ENCODE measurements at places on chromosomes 4 and X.

DNA sequence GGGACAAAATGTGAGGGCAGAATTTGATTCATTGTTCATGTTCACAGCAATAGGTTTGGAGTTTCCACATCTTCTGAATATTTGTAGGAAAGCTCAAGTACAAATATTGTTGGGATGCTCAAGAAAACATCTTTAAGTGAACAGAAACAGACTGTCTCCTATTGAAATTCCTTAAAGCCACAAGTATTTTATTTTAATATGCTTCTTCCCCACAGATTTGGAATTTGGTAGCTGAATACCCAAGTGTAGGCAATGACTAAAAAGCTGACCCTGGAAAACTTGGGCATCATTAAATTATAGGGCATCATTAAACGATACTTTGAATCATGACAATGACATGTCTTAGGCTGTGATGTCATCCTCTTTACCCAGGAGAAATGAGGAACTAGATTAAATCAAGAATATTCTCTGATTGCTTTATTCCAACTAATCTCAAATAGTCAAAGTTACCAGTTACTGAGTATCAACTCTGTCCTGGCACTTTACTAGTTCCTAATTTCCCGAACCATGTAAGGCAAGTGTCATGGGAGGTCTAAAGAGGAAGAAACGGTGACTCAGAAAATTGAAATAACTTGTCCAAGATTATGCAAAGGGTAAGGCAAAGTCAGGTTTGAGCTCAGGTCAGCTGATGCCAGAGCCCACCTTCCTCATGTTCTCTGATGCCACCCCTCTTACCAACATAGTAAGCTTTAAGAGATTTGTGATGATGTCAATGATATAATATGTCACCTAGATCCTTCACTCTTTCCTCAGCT is 223.1 kb upstream of the LEF1 start:
- DNase-seq: no peak

GRCh38 chr4:86233681-86234080 is 126.2 kb downstream of the MAPK10 start:
- DNase-seq: peak; percentile 9

- no peak for DNase-seq
These were observed 146.2 kb upstream of the JADE1 start for GRCh38 chr4:128663325-128663724.

- DNase-seq: no peak
These were observed 65.8 kb upstream of the MSN start for GRCh38 chrX:65601530-65602220.

DNA sequence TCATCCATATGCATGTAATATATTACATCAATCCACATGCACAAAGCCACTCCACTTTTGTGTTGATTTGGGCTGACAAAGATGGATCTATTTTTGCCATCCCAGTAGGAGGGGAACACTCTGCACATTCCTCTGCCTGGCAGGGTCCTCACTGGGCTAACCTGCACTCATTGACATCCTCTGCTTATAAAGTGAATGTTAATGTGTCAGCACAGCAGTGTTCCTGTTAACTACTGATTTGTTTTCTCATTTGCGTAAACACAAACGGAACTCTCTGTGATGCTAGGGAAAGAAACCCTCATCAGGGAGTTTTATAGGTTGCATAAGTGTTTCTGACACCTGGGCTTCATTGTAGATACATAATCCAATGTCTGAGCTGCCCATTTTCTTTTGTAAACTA is 826.0 kb downstream of the RAB28 start:
- no peak for DNase-seq

- DNase-seq: no peak
These were observed 575 bp downstream of the RCHY1 start for GRCh38 chr4:75513526-75514130.

GRCh38 chr4:185813133-185813532 is 1.1 kb upstream of the SORBS2 start:
- DNase-seq: no peak

DNA sequence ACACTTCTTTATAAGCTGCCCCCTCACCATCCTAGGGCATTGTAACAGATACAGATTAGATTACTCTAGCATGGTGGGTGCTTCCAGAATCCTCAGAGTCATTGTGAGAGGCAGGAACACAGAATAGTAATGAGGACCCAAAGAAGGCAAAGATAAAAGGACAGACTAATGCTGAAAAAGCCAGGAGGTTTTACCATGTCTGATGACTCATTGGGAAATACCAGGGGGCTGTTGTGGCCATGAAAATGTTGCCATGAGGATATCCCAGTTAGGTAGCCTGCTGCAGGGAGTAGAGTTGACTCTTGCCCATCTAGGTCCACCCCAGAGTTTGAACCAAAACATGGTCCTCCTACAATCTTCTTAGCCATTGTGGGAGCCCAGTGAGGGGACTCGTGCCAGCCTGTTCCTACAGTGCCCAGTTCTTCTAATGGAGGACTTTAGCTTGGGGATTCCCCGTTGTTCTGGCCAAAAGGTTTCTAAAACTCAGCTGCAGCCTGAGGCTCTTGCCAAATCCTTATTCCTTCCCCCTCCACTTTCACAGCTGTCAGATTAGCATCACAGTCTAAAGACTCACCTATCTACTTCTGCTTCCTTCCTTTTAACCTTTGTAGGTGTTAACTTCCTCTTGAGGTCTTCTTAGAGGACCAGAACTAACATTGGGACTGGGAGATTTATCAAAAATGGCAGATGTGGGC is 586.0 kb upstream of the AADAT start:
- DNase-seq: no peak

GRCh38 chr4:47143261-47143660 is 111.9 kb downstream of the GABRB1 start:
- no peak for DNase-seq

DNA sequence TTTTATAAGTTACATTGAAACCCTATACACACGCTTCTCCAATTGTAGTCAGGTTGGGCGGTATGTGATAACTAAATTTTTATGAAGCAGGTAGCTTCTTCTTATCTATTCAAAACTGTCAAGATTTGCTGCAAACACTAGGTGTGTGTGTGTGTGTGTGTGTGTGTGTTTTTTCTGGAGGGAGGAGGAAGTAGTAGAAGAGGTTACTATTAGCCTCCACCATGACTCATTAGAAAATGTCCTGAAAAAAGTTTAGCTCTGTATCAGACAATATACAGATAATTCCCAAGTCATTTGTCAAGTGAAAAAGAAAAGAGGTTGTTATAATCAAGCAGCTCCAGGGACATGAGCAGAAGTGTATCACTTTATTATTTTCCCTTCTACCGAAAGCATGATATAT is 33.9 kb downstream of the PCDH7 start:
- DNase-seq: no peak

DNA sequence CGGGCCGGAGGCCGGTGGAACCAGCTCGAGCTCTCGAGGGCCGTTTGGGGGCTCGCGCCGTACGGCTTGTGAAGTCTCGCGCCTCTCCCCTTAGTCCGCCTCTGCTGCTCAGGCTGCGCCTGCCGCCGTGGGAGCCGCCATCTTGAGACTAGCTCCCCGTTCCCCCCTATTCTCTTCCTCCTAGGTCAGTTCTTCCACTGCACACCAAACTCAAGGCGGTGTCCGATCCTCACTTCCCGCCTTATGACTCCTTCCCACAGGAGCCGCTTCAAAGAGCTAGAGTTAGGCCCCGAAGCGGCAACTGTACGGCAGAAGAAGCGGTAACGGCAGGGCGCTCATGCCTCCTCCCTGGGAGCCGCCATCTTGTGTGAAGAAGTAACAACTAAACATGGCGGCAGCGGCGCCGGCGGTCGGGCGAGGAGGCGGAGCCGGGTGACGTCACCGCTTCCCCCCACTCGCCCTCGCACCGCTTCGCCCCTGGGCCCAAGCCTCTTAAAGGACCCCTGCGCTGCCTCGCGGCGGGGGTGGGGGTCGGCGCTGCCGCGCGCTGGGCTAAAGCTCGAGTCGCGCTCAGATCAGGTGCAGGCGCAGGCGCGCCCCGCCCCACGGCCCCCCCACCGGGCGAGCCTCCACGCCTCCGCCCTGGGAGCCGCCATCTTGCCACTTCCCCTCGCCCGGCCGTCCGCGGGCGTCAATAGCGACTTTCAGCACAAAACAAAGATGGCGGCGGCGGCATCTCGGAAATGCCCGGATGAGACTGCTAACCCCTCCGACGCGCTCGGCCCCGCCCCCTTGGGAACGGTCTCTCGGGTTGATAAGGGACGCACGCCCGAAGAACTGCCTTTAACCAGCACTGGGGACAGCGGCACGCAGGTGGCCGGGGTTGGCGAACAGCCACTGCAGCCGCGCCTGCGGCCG is at the start of gene HCFC1:
Gene HCFC1, minus strand, starts transcription at position 369 of the 918 bp plus-strand sequence. CDS start 978 bp downstream, outside the sequence.
- peak; percentile 92 for DNase-seq

DNA sequence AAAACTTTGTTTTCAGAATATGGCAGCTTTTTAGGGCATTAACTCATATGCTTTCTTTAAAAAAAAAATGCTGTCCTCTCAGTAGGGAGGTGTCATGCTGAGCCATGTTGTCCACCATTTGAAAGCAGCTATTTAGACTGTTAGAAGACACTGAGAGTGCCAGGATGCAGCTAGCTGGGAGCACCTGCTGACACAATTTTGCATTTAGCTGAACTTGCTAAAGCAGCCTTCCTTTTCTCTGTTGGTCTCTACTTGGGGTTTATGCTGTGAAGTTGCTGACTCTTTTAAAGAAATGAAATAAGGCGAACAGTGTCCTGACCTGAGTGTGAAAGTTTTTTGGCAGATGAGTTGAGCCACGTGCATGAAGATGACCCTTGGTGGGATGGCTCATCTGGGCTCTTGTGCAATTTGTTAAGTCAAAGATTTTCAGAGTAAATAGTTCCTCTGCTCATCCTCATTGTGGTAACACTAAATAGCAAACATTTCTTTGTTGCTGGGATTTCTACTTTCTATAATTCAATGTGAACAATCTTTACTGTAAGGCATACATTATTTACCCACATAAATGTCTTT is 64.5 kb downstream of the CDS1 start:
- no peak for DNase-seq

DNA sequence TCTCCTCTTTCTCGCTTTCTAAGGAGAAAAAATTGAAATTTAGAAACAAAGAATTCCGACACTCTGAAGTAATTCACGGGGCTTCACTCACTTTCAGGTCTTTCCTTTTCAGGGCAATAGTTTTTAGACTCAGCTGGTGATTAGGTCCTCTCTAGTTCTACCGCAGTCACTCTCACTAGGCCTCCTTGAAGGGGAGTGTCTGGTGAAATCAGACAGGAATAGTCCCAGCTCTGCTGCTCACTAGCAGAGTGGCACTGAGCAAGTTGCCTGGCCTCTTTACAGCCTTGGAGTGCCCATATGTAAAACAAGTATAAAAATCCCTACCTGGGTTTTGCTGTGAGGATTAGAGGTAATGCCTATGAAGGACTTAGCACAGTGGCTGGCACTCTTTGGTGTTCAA is 64.1 kb downstream of the NEUROG2 start:
- no peak for DNase-seq

- DNase-seq: no peak
These were observed 133.8 kb upstream of the UBQLN2 start for GRCh38 chrX:56429581-56429980.

GRCh38 chr4:123452616-123453015 is 56.0 kb downstream of the SPRY1 start:
- no peak for DNase-seq

DNA sequence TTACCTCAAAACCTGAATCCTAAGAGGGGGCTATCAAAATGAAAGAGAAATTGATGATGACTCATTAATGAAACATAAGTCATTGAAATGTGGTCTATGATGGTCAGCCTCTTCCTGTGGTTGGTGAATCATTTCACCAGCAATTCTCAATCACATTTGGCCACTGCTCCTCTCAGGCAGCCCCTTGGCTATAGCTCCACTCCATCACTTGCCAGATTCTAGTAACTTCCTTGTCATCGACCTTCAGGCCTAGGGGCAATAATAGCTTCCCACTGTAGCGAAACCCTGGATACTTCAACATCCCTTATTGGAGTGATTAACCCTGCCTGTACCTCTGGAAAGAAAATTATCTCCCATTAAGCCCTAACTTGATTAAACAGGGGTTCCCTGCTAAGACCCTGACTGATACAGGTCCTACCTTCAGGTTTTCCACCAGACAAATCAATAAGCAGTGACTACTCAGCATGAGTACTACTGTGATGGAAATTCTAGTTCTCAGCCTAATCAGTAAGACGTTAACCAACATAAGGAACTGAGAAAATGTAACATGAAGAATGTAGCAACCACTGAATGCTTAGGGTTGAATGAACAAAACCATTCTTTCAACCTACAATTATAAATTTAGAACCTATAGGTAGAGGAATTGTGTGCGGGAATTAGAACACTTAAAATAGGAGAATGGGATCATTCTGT is 30.4 kb downstream of the ADH7 start:
- DNase-seq: no peak

DNA sequence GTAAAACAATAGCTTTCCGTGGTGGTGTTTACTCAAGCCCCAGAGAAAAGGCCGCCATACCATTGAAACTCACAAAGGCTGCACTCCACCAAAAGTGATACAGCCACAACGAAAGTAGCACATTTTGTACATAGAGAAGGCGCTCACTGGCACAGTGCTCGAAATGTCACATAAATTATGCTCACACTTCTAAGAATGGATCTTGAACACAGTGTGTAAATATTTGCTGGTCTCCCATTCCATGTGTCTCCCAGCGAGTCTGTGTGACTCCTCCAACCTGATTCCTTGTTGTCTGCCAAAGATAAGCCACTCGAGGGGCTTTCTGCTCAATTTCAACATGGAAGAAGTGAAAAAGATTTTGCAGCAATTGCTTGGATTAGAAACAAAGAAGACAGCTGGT is 234.0 kb upstream of the VCX3A start:
- DNase-seq: no peak

GRCh38 chrX:34770511-34770910 is 113.4 kb upstream of the TMEM47 start:
- DNase-seq: no peak

DNA sequence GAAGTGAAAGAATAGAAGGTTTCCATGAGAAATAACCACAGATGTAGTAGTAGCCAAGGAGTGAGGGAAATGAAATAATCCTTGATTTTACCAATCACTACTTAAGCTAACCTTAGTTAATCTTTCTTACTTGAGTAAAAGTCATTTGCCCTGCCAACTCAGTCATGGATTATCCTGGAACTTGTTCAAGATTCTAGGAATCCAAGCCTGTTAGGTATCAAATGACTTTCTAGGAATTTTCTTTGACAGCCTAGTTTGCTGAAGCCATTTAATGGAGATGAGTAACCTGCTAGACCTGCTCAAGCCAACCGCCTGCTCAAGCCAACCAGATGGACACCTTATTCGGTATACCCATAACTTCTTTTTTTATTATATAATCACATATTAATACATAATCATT is 180.5 kb downstream of the KLHL13 start:
- DNase-seq: no peak

DNA sequence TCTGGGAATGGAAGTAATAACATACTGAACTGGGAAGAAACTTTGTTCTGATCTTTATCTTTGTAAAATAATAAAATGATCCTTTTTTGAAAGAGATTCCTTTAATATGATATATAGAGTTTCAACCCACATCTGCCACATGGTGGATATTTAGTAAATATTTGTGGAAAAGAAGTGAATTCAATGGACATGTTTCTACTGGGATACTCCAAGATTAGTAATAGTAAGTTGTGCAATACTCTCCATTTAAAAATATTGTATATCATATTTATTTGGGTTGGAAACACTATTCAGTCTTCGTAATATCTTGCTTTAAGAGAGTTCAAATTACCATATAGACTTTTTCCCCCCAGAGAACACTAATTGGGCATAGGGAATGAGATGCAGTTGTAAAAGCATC is 17.8 kb upstream of the ARSJ start:
- DNase-seq: no peak

GRCh38 chr4:156475322-156475721 is 496.3 kb downstream of the PDGFC start:
- no peak for DNase-seq

- no peak for DNase-seq
These were observed 81.3 kb upstream of the TRPC5 start for GRCh38 chrX:112163906-112164305.
